ENCODE measurements at places on chromosomes 2 and 18. TPM values are rescaled to one million over a fixed set of nuclear protein-coding genes. Genes with fewer than 3 reads are reported as not detected.

ACMSD gene
- not detected for total RNA-seq

CCDC121 gene
- total RNA-seq = 5.5 TPM

ATP8B1 gene
- total RNA-seq = 8.6 TPM

MYOM1 gene
- total RNA-seq = 3.7 TPM

TOGARAM2 gene
- 3.5 TPM for total RNA-seq

TXNDC2 gene
- not detected for total RNA-seq

ANKRD23 gene
- not detected for total RNA-seq

KCNE4 gene
- total RNA-seq = 6.4 TPM

GPR39 gene
- total RNA-seq = 1.5 TPM

CAPN13 gene
- not detected for total RNA-seq

RHBDD1 gene
- total RNA-seq = 18.3 TPM

ALPI gene
- total RNA-seq = not detected

CNPPD1 gene
- 35.9 TPM for total RNA-seq

TMEM182 gene
- total RNA-seq = 2.0 TPM

STK36 gene
- 48.0 TPM for total RNA-seq

TRABD2A gene
- total RNA-seq = 2.4 TPM

REG3G gene
- not detected for total RNA-seq

MAPK4 gene
- 0.16 TPM for total RNA-seq

AGFG1 gene
- 140 TPM for total RNA-seq

ABCG8 gene
- not detected for total RNA-seq

UGT1A9 gene
- total RNA-seq = not detected

RBM44 gene
- 0.38 TPM for total RNA-seq

SOWAHC gene
- total RNA-seq = 9.0 TPM

CENPA gene
- total RNA-seq = 0.66 TPM

CHRNG gene
- total RNA-seq = not detected

EVX2 gene
- total RNA-seq = not detected

SH2D6 gene
- 2.8 TPM for total RNA-seq

ELOA2 gene
- not detected for total RNA-seq

HOXD8 gene
- 8.0 TPM for total RNA-seq

PROKR1 gene
- total RNA-seq = under 0.01 TPM

PTH2R gene
- total RNA-seq = 9.4 TPM

NDUFS1 gene
- total RNA-seq = 55.1 TPM

UGT1A8 gene
- not detected for total RNA-seq

CCDC150 gene
- 1.3 TPM for total RNA-seq

C2orf78 gene
- not detected for total RNA-seq

CYP1B1 gene
- total RNA-seq = 27.6 TPM

ABCG5 gene
- not detected for total RNA-seq

HOXD9 gene
- total RNA-seq = 6.4 TPM

RAB11FIP5 gene
- 12.2 TPM for total RNA-seq

GBX2 gene
- not detected for total RNA-seq

All from subcutaneous adipose tissue (tissue), 4 donors.